Thoracic aorta (tissue), 2 donors: ENCODE measurements at places on chromosomes 3 and 15. TPM values are rescaled to one million over a fixed set of nuclear protein-coding genes. Genes with fewer than 3 reads are reported as not detected.

- DNase-seq = no peak
Observed at GRCh38 chr3:56951366-56951765, 109.1 kb upstream of the SPATA12 start.

Gene CPOX
- 40.8 TPM for total RNA-seq

DNA sequence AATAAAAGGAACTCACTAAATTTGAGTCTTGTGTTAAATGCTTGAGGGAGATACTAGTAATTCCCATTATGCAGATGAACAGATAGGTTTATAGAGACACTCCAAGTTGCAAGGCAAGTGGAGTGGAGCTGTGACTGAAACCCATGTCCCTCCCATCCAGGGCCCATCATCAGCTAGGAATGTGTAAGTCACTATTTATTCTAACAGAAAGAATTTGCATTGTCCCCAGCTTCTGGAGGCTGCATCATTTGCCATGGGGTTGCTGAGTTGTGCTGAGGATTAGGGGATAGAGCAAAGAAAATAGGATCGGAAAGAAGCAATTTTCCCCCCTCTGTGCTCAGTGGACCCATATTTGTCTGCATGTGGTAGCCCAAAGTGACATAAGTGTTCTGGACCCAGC is 197.4 kb upstream of the RGMA start:
- DNase-seq = no peak

- DNase-seq = no peak
Observed at GRCh38 chr15:70580958-70581357, 182.4 kb downstream of the UACA start.

GRCh38 chr15:81856001-81856633 is 189.7 kb downstream of the MEX3B start:
- DNase-seq = no peak

- DNase-seq = no peak
Observed at GRCh38 chr15:99614749-99615288, 49.0 kb downstream of the MEF2A start.

- no peak for DNase-seq
Observed at GRCh38 chr3:119356646-119357045, 62.5 kb downstream of the ARHGAP31 start.

- no peak for DNase-seq
Observed at GRCh38 chr3:45955017-45955647, 11.9 kb downstream of the CXCR6 start.

Gene SRPRB
- 32.8 TPM for total RNA-seq

GRCh38 chr3:20747741-20748140 is 561.7 kb upstream of the SGO1 start:
- no peak for DNase-seq

DNA sequence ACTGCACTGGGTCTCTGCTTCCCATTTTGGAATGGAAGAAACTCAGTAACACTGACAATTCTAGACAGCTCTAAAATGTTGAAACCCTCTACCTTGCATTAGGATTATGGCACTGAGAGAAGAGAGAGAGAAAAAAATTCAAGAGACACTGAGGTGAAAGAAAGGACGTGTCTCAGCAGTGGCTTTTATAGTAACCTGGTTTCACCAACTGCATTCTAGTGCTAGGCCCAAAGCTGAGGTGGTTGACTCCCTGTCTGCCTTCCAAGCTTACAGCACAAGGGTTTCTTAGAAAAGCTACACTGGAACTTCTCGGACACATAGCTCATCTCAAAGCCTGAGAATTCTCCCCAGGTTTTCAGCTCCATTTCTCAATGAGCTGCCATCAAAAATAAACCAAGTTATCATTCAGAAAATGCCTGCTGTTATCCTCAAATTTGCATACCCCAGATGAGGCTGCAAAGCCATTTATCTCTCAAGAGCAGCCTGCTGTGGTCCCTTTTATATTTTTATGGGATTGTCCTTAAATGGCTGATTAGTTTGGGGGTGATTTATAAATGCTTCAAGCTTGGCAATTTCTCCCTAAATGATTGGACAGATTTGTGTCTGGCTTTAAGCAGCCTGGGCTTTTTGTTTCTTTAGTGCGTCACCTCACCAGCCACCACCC is 279.9 kb downstream of the EBLN2 start:
- no peak for DNase-seq

DNA sequence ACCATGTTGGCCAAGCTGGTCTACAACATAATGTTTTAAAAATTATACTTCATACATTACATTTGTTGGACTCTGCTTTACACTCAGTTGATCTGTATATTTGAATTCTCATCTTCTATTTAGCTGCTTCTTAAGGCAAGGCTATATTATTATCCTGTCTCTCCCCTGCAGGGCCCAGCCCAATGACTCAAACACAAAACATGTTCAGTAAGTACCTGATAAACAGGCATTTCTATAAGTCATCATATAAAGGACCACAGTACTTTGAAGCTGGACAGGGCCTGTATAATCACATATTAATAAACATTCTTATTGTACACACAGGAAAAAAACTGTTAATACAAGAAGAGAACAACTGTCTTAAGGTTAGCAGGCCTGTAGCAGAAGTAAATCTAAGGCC is 36.2 kb downstream of the NGLY1 start:
- DNase-seq = no peak

- peak; percentile 5 for DNase-seq
Observed at GRCh38 chr3:105823149-105823867, 45.5 kb downstream of the CBLB start.

GRCh38 chr15:48798319-48798718 is 12.6 kb downstream of the CEP152 start:
- DNase-seq = no peak

DNA sequence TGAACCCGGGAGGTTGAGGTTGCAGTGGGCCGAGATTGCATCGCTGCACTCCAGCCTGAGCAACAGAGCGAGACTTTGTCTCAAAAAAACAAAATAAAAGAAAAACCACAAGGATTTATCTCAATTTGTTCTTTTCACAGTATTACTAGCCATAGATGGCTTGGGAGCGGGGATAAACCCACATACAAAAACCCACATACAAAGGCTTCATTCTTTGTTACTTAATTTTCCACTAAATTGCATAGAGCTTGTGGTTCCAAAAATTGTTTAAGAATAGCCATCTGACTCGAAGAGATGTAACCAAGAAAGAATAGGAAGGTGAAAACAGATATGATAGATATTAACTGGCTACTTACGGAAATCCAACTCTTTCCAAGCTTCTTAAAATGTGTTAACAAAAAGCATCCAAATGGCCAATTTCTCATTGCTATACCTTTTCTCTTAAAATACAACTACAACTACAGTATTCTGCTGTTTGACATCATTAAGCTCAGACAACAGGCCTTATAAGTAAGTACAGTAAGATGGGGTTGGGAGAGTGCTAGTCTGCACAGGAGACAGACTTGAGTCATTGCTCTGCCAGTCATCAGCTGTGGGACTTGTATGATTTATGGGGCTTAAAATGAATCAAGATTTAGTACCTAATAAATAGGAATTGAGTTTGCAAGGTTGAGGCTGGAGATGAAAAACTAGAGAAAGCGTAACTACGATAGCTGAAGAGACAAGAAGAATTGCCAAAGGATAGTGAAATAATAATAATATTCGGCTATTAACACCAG is 96.6 kb upstream of the PLXND1 start:
- no peak for DNase-seq

Gene NFKBIZ
- 206 TPM for total RNA-seq

- no peak for DNase-seq
Observed at GRCh38 chr15:92724144-92724543, 68.6 kb upstream of the FAM174B start.

Gene SCG5
- 2.4 TPM for total RNA-seq

Gene GATA2
- 21.3 TPM for total RNA-seq

DNA sequence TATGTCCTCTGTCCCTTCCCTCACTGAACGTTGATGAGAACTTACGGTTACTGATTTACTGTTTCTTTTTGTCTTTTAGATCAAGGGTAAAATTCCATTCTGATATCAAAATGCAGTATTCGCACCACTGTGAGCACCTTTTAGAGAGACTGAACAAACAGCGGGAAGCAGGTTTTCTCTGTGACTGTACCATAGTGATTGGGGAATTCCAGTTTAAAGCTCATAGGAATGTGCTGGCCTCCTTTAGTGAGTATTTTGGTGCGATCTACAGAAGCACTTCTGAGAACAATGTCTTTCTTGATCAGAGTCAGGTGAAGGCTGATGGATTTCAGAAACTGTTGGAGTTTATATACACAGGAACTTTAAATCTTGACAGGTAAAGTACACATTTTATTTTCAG is 990 bp downstream of the MYNN start:
- no peak for DNase-seq

- no peak for DNase-seq
Observed at GRCh38 chr3:34020726-34021680, 222.6 kb downstream of the PDCD6IP start.

DNA sequence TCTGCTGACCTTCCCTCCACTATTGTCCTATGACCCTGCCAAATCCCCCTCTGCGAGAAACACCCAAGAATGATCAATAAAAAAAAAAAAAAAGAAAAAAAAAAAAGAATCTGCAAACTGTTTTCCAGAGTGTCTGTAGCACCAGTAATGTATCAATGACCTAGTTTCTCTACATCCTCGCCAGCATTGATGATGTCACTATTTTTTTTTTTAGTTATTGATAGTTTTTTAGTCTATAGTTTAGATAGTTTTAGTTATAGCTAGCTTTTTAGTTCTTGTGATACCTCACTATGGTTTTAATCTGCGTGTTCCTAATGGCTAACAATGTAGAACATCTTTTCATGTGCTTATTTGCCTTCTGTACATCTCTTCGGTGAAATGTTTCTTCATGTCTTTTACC is 36.1 kb upstream of the XIRP1 start:
- no peak for DNase-seq

Gene ELP6
- 16.5 TPM for total RNA-seq

GRCh38 chr3:117820658-117821299 is 1111.2 kb downstream of the TUSC7 start:
- no peak for DNase-seq

Gene CACNA1D
- total RNA-seq = 0.68 TPM

DNA sequence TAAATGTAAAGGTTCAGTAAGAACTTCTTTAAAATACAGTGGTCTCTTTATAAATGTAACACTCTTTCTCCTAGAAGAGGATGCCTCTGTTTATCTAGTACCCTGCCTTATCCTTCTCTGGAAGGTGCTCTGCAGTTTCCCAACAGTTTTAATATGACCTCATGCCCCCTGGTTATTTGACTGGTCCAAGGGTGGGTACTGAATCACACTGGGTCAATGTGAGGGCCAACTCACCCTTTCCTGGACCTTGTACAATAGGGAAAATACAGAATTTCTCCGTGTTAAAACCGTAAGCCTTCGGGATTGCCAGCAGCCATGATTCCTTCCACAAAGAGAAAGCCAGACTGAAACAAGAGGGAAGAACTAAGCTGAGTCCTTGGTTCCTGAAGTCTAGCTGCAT is 9.2 kb downstream of the DCBLD2 start:
- DNase-seq = no peak

- DNase-seq = no peak
Observed at GRCh38 chr3:179150610-179151009, 2.5 kb downstream of the PIK3CA start.

Gene MORC1
- not detected for total RNA-seq

Gene SI
- total RNA-seq = not detected

DNA sequence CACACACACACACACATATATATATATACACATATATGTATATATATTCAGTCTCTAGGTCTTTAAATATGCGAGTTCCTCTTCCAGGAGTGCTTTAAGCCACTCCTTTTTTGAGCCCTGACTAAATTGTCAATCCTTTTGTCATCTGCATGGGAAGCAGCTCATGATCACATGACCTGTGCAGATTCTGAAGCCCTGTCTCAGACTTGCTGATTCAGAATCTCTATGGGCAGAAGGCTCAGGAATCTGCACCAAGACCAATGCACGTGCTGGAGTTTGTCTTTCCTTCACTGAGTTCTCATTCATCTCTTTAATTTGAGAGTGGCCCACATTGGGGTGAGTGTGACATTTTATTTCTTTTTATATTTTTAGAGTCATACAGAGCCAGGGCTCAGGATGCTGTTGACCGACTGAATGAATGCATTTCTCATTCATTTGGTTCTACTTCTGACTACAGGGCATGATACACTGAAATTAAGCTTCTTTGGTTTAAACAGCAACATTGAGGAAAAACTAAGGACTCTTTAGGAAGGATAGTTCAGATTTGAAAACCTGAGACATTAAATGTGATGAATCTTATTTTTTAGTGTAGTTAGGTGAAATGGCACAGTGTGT is 307.5 kb downstream of the EDEM1 start:
- DNase-seq = no peak

- DNase-seq = no peak
Observed at GRCh38 chr15:78873793-78874765, 1.4 kb downstream of the MORF4L1 start.
